ENCODE measurements at places on chromosomes 12 and 14.

DNA sequence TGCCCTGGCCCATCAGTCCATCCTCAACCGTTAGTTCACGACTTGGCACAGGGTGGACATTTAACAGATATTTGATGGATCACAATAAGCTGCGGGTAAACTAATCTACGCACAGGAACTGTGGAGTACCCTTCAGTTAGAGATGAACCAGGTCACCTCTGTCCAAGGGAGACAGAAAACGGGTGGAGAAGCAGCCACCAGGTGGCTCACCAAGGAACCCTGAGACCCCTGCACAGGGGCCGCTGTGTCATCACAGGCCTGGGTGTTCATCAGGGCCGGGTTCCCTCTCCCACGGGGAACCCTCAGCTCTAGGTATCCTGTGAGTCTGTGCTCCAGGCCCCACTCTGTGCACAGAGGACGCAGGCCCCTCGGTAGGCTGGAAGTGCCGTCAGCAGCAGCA is 122.2 kb downstream of the PIWIL1 start:
- DNase-seq: no peak

- peak; percentile 82 for DNase-seq
Observed at GRCh38 chr12:121712461-121713256, at the start of gene TMEM120B. TMEM120B (plus strand) TSS chr12:121712752; CDS start chr12:121712896, 144 bp downstream.

DNA sequence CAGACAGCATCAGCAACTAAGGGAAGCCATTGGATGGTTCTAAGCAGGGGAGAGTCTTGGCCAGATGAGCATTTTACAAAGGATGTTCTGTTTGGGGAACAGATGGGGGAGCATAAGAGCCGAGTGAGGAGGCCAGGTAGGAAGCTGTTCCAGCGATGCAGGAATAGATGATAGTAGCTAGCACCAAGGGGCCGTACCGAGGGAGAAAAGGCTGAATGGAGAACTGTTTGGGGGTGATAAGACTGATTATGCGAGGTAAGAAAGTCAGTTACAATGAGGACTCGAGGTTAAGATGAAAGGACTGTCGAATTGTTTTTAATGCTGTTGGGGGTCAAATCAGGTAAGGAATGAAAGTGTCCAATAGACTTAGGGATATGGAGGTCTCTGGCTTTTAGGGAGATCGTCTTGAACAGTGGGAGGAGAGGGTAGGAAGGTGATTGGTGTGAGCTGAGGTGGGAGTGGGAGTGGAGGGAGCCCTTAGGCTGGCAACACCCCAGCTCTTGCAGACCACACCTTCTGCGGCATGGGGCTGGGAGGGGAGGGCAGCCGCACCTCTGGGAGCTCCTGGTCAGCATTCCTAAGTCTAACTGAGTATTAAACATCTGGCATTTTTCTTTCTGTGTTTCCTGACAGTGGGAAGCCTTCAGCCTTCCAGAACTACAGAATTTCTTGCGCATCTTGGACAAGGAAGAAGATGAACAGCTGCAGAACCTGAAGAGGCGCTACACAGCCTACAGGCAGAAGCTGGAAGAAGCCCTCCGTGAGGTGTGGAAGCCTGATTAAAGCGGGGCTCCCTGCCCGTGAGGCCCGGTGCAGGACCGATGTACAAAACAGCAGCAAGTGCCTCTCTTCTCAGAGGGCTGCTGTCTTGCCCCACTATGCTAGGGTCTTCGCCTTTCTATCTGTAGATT is 64.8 kb downstream of the GNS start:
- DNase-seq: no peak

GRCh38 chr14:55832122-55832911 is 252.3 kb downstream of the KTN1 start:
- DNase-seq: no peak

DNA sequence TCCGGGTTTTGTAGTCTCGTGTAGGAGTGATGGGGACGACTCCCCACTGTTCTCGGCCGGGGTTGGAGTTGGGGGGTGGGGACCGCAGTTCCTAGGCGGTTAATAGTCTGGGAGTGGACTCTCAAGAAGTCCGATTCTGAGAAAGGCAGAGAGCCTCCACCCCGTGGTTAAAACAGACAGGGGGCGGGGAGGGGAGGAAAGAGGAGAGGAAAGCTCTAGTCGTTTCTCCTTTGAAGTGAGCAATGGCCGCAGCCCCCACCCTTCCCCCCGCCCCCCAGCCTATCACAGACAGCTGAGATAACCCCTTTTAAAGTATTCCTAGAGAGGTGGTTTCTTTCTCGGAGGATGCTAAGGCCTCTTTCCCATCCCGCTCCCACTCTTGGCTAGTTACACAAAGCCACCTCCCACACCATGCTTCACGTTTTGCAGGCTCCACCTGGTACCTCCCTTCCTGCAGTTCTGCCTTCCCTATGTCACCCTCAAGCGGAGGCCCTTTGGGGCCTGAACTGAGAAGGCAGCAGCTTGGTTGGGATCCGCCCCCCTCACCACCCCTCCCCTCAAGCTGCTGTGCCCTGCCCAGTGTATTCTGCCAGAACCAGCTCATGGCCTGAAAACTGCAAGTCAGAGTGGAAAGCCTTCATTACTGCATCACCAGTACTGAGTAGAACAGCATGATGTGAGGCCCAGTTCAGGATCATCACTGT is 853 bp downstream of the USP5 start:
- DNase-seq: peak; percentile 74

DNA sequence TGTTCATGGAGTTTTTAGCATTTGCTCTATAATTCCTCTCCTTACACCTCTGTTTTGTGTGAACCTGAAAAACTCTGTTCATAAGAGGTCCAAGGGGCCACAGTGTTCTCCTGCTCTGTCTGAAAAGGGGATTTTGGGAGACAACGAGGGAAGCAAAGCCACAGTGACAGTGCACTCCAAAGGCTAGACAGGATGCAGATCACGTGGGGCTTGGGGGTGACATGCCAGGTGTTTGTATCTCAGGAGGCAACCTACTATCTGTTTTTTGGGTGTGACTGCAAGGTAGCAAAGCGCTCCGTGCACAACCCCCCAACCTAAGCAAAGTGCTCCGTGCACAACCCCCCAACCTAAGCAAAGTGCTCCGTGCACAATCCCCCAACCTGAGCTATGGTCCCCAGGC is 5.1 kb upstream of the CHD4 start:
- peak; percentile 57 for DNase-seq

- DNase-seq: peak; percentile 59
Observed at GRCh38 chr12:26101350-26101734, 23.5 kb downstream of the BHLHE41 start.

GRCh38 chr12:93000026-93000425 is 70.9 kb upstream of the EEA1 start:
- no peak for DNase-seq

GRCh38 chr12:52139579-52140062 is 52.2 kb downstream of the KRT80 start:
- peak; percentile 79 for DNase-seq

GRCh38 chr14:92945959-92946846 is 23.3 kb downstream of the CHGA start:
- DNase-seq: no peak

GRCh38 chr12:94010307-94010706 is 138.1 kb upstream of the PLXNC1 start:
- DNase-seq: no peak

DNA sequence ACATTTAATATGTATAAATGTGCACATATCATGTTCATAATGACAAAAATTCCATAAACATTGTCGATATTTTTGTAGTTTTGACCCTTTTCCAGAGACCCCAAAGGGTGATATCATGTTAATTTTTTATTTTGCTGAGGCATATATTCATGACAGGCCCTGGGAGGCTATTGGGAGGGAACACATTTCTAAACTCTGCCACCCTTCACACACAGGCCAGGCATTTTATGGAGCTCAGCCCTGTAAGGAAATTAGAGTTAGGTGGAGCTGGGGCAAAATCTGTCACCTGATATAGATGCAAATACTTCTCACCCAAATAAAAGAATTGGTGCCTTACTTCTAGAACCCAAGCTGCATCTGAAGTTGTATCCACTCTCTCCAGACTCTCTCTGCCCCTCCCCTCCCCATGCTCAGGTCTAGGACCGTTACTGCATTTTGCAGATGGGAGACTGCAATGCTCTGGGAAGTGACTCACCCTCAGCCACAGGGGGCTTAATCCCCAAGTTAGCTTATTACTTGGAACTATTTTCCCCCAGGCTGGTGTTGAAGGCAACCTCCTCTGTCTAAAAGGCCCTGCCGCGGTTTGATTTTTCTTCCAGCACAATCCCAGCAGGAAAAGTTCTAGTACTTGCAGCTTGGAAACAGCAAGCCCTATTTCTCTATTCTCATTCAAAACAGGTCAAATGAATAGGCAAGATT is 238.9 kb downstream of the EMP1 start:
- no peak for DNase-seq

- DNase-seq: no peak
Observed at GRCh38 chr14:104171029-104171697, 32.8 kb downstream of the KIF26A start.

DNA sequence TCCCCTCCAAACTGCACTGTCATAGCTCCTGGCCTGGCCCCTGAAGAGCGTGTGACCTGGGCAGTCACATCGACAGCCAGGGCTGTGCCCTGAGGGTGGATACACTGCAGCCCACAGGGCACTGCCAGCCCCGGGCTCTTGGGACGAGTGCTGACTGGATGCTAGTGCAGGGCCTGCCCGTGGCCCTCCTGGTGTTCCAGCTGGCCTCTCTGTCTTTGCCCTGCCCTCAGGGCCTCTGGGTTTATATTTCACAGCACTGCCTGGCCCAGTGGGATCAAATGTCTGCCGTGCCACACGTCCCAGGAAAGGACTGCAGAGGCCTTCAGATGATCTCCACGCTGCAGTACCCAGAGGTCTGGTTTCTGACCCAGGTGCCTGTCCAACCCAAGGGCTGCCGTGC is 10.1 kb upstream of the CCDC197 start:
- DNase-seq: no peak

DNA sequence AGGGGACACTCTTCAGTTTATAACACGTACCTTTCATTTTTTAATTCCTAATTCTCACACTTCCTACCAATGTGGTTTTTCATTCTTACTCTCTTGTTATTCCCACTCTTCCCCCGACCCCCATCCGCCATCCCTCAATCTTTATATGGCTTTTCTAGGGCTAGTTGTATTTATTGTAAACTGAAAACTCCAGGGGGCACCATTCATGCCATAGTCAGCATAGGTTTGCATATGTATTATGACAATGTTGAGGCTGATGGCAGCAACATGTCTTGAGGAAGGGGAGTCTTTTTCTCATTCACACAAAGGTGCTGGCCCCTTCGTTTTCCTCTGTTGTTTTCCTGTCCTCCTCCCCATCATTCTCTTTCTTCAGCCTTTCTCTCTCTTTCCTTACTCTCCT is 27.7 kb upstream of the LTA4H start:
- peak; percentile 11 for DNase-seq

DNA sequence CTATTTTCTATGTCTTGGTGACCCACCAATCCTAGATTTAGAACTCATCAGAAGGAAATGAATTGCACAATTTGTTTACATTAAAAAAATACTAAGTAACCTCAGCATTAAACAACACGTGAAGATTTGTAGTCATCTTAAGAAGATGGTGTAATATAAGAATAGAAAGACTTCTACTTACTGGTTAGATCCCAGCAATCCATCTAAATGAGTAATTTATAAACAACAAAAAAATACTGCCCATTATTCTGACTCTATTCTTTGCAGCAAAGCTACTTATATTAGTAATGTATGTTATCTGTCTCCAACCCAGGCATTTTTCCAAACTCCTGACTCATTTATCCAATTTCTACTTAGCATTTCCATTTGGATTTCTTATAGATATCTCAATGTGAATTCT is 67.8 kb downstream of the CD163L1 start:
- DNase-seq: no peak

GRCh38 chr12:2039034-2039433 is 13.8 kb upstream of the CACNA1C start:
- no peak for DNase-seq

- no peak for DNase-seq
Observed at GRCh38 chr14:23437133-23438100, 2.0 kb upstream of the MYH7 start.
